ENCODE measurements at places on chromosomes 4 and X. TPM values are rescaled to one million over a fixed set of nuclear protein-coding genes. Genes with fewer than 3 reads are reported as not detected.

DNA sequence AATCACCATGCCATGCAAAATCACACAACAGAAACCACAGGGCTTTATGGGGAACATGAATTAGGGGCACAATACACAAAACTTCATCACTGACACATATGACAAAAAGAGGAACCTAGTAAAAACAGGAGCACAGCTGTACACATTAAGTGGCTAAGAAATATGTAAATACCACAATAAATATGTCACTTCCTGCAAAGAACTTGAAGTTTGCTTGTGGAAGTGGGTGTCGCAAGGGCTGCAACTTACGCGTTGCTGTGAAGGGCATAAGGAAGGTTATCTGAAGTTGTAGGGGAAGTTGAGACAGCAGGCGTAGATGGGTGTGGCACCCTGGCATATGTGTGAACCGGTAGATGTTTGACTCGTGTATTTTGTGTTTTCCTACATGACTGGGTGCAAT lies 42.4 kb downstream of the CLCN4 start:
- peak; percentile 11 for DNase-seq

DNA sequence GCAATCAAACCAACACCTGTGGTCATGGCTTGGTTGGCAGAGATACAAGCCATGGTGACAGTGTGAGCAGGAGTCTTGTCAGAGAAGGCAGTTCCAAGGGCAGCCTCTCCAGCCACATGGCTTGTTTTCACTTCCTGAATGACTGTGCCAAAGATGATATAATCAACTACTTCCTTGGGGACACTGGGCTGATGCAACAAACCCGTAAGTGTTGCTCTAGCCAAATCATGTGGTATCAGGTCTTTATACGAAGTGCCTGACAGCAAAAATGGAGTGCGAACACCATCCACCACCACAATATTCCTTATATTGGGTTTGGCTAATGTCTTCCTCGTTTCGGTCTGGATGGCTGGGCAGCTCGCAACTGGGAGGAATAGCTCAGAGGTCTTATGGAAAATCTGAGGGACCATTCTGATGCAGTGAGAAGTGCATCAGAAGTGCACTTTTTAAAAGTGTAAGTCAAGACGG lies 922.0 kb downstream of the NLGN4X start:
- no peak for DNase-seq

DNA sequence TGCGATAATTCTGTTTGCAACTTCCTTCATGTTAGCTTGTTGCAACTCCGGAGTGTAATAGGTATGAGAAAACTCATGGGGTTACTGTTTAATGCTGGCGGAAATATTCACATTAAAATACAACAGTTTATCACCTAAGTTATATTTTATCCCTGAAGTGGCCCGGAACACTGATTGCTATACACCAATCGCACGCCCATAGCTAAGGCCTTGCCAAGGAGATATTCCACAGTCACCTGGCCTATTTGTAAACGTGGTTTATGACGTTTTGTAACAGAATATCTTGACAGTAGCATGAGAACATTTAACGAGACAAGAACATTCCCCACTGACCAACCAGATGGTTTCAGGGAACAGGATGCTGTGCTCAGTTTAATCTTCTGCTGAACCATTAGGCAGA lies 23.2 kb upstream of the FAM90A26 start:
- DNase-seq: no peak

The AP1AR gene
- polyA plus RNA-seq: 6.6 TPM

DNA sequence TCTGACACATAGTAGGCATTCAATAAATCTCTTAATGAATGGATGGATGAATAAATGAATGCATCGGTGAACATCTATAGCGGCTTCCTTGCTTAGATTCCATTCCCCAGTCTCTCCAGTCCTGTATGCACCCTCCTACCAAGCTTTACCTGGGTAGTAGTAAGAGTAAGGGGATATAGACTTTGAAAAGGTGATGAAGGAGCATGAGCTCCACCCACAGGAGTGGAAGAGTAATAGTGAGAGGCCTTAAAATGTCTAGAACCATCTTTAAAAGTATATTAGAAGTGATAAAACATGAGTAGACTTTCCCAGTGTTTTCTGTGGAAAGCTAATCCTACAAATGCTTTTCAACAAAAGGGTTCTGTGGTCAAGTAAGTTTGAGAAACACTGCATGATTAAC lies 35.5 kb upstream of the GPC3 start:
- no peak for DNase-seq

DNA sequence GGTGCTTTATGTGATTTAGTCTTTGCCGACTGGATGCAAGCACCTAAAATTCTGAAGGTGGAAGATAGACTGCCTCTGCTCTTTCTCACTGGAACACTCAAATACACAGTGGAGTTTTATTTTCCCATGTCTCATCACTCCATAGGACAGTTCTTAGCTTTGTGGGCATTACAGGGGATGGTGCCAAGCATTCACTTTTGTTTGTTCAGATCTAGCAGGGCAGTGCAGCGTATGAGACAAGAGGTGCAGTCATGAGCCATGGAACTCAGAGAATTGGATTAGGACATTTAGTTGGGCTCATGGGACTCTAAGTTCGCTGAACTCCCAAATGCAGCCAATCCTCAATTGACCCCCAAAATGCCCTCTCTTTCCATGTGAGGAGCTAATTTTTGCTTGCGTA lies 1136.9 kb upstream of the PRKX start:
- no peak for DNase-seq

DNA sequence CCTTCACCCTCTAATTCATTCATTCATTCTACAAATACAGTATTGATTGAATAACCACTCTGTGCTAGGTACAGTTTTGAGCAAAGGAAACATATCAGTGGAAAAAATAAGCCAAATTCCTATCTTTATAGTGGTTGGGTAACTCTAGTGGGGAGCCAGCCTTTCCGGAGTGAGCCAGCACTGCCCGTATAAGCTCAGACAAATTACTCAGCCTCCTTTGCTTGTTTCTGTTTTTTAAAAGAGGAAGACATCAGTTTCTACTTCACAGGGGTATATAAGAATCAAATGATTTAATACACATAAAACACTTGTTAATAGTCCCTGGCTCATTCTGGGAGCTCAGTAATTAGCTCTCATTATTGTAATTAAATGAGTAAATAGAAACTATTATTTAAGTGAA lies 238.2 kb upstream of the MAD2L1 start:
- DNase-seq: no peak

DNA sequence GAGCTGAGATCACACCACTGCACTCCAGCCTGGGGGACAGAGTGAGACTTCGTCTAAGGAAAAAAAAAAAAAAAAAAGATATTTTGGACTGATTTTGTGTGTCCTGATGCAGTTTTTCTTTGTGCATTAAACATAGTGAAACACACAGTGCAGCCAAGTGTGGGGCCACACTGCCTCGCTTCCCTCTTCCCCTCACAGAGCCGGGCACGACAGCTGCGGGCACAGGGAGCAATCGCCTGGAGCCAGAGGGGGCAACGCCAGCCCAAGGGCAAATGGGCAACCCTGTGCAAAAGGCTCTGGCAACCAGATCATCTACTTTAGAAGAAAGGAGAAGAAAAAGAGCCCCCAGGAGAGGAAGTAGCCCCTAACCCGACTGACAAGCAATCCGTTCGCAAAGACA lies 13.5 kb upstream of the CCNQ start:
- DNase-seq: no peak

The PCDH19 gene
- 1.2 TPM for polyA plus RNA-seq

GRCh38 chr4:130738233-130738632 lies 1642.3 kb downstream of the C4orf33 start:
- no peak for DNase-seq

GRCh38 chrX:38374431-38374830 lies 22.0 kb downstream of the OTC start:
- DNase-seq: no peak

- DNase-seq: peak; percentile 69
Observed at GRCh38 chrX:28590396-28590795, 3.1 kb downstream of the IL1RAPL1 start.

- no peak for DNase-seq
Observed at GRCh38 chr4:119744580-119744979, 116.0 kb upstream of the PDE5A start.

Measured in endothelial cell of umbilical vein (primary cell).